ENCODE measurements at places on chromosomes 7 and 10. TPM values are rescaled to one million over a fixed set of nuclear protein-coding genes. Genes with fewer than 3 reads are reported as not detected.
A peak's percentile ranks its signal among the peaks of the same experiment; 100 is the strongest.

GRCh38 chr10:11249152-11249807, 231.6 kb downstream of the CELF2 start:
- H3K27me3 ChIP-seq, result no peaks in the 10 kb centered on the region
- H3K4me1 ChIP-seq, result no peaks in the 10 kb centered on the region
- H3K27ac ChIP-seq, result no peak overlapping the region
- H3K4me3 ChIP-seq, result no peak overlapping the region
- H3K36me3 ChIP-seq, result no peaks in the 10 kb centered on the region

DNA sequence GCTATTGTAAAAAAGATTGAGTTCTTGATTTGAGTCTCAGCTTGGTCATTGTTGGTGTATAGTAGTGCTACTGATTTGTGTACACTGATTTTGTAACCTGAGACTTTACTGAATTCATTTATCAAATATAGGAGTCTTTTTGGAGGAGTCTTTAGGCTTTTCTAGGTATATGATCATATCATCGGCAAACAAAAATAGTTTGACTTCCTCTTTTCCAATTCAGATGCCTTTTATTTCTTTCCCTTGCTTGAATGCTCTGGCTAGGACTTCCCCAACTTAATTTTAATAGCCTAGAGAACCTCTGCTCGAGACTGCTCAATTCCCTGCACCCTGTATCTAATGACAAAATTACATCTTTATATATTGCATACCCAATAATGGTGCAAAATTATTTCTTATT, 154.4 kb downstream of the CCDC7 start:
- no peaks in the 10 kb centered on the region for H3K36me3 ChIP-seq
- DNase-seq, result no peak
- no peaks in the 10 kb centered on the region for H3K27me3 ChIP-seq

DNA sequence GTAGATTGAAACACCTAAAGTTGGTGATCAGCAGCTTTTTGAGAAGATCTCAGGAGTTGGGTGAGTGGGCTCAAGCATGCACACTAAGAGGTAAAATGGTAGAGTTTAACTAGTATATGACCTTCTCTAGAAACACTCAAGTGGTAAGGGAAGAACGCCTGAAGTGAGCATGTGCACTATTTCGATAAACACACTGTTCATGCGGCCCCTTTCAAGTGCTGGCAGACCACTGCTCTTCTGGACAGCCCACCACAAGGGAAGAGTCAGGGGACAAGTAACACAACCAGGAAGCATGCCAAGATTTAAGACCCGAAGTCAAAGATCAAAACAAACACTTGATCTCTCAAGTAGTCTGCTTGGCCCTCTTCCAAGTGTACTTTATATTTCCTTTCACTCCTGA, 519.5 kb upstream of the ZWINT start:
- peak; percentile 7 for DNase-seq
- H3K4me1 ChIP-seq, result peaks cover 12% of the 10 kb centered on the region
- no peaks in the 10 kb centered on the region for H3K27me3 ChIP-seq

GRCh38 chr10:128304271-128304670, 178.0 kb upstream of the MKI67 start:
- no peaks in the 10 kb centered on the region for H3K4me1 ChIP-seq
- H3K36me3 ChIP-seq, result no peaks in the 10 kb centered on the region
- H3K27me3 ChIP-seq, result no peaks in the 10 kb centered on the region
- no peak for DNase-seq

DNA sequence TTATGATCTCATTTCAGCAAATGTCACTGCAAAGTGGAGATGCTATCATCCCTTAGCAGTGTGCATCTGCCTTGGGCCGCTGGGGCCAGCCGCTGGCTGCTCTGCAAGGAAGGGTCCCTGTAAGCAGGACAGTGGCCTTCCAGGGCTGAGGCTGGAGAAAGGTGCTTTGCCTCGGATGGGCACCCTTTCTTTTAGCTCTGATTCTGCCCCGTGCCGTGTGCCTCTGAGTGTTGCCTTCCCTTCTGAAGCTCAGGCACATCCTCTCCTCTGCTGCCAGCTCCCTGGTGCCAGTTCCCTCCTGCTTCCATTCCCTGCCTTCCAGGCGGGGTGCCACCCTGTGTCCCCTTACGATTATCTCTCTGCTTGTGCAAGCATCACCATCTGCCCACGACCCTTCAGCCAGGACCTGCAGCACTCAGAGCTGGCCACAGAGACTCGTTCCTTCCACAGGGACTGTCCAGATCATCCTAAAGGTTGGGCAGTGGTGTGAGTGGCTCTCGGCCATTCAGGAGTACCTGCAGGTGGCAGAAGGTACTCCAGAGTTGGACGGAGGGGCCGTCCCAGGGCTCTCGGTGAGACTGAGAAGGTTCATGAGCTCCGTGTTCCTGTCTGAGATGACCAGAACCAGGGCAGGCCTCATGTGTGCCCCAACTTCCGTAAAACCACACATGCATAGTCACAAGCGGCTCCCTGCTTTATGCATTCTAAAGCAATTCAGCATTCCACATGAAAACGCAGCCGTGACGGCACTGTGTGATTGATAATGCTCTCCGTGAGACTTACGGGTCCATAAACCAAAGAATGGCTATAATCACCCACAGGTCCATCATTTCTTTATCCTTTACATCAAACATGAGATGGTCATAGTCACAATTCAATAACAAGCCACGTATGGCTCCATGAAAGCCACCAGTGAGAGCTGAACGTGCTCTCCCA, 371.4 kb downstream of the DNAJB6 start:
- H3K4me1 ChIP-seq, result no peaks in the 10 kb centered on the region
- no peaks in the 10 kb centered on the region for H3K27me3 ChIP-seq
- H3K27ac ChIP-seq, result no peak overlapping the region
- DNase-seq, result no peak

GRCh38 chr10:79320316-79320715, 27.0 kb upstream of the PPIF start:
- H3K4me3 ChIP-seq, result no peak overlapping the region
- no peak for DNase-seq
- H3K4me1 ChIP-seq, result peaks cover 34% of the 10 kb centered on the region
- H3K27me3 ChIP-seq, result no peaks in the 10 kb centered on the region
- H3K36me3 ChIP-seq, result peaks cover under 1% of the 10 kb centered on the region

DNA sequence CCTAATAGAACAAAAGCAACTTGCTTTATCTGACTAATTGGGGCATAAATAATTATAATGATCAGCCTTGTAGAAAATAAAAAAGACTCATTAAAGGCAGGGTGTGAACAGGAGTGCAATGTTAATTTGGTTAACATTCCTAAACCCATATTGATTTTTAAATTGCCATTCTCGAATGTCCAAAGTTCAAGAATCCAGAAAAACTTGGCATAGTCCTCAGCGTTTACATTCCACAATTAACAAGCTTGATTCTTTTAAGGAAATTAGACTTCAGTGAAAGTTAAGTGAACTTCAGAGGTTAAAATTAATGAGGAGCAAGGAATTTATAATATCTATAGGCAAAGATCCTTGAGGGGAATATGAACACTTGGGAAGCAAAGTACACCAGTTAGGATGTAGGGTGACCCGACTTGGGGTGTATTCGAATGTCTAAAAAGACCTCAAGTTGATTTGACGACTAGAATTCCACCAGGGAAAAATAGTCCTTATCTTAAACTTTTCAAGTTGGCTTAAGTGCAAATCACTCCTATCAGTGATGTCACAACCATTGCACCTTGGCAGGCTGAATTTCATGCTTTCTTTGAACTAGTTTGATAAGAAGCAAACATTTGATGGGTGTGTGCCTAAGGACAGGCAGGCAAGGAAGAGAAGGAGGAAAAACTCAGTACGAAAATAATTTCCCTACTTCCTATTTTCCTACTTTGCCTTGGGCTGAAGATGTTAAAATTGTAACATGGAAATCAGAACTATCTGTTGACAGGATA, 830.4 kb upstream of the COBL start:
- H3K36me3 ChIP-seq, result no peaks in the 10 kb centered on the region
- no peak for DNase-seq
- H3K4me3 ChIP-seq, result no peak overlapping the region
- H3K4me1 ChIP-seq, result no peaks in the 10 kb centered on the region
- no peaks in the 10 kb centered on the region for H3K27me3 ChIP-seq
- H3K27ac ChIP-seq, result no peak overlapping the region

- H3K27me3 ChIP-seq, result no peaks in the 10 kb centered on the region
- H3K36me3 ChIP-seq, result peaks cover 2% of the 10 kb centered on the region
- H3K4me1 ChIP-seq, result peaks cover 18% of the 10 kb centered on the region
- peak overlapping the region; percentile 88 for H3K27ac ChIP-seq
- H3K4me3 ChIP-seq, result peak overlapping the region; percentile 89
These were observed 584 bp upstream of the GARS1 start for GRCh38 chr7:30594048-30594539.

The SLC16A12 gene
- total RNA-seq, result 30.3 TPM

The LBX1 gene
- total RNA-seq, result not detected

Data from thyroid gland (tissue), 4 donors.